Stimulated activated CD4-positive, alpha-beta T cell treated with anti-CD3 and anti-CD28 coated beads, Interleukin-1b, Interleukin-23, amount 100 ng/mL, for 24 hours (primary cell): ENCODE measurements at places on chromosomes 2 and 18.

- no peak for DNase-seq
Measured at GRCh38 chr2:207766697-207767460, 2.8 kb downstream of the FZD5 start.

- no peak for DNase-seq
Measured at GRCh38 chr2:7133521-7133920, 216.3 kb downstream of the RNF144A start.

DNA sequence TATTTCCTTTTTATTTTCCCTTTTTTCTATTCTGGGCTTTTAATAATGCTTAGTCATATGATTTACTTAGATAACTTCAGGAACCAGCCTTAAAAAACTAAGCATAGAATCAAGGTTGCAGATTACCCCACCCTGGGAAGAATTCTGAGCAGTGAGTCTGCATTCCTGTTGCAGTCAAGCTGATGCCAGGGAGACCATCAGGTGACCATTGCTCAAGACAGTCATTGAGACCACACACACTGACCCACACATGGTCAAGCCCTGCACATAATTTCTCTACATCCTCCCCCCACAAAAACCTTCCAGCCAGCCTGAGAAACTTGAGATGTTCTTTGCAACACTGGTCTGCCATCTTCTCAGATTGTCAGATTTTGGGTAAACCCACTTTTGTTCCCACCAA is 83.9 kb downstream of the SH3YL1 start:
- DNase-seq, result no peak

- no peak for DNase-seq
Measured at GRCh38 chr2:50333529-50334228, 698.3 kb downstream of the NRXN1 start.

- no peak for DNase-seq
Measured at GRCh38 chr2:242048479-242048878, 178.9 kb downstream of the RTP5 start.

GRCh38 chr18:26653943-26654615 is 105.7 kb upstream of the KCTD1 start:
- no peak for DNase-seq

DNA sequence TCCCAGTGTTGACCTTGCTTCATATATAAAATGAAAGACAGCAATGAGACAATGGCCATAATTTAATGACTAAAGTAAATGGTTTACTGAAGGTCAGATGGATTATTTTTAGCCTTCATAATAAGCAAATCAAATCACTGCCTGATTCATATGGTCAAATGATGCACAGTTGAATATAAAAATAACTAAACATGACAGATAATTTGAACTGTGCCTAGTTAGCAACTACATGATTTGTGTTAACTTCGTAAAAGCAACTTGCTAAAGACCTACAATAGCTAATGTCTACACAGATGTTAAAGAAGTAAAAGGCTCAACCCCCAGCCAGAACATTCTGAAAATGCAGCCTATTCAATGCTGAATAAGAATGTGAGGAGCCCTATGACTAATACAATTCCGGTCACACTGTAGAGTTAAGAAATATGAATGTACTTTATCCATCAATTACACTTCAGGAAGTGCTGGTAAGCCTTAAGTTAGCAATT is 590.8 kb upstream of the CDH2 start:
- no peak for DNase-seq

DNA sequence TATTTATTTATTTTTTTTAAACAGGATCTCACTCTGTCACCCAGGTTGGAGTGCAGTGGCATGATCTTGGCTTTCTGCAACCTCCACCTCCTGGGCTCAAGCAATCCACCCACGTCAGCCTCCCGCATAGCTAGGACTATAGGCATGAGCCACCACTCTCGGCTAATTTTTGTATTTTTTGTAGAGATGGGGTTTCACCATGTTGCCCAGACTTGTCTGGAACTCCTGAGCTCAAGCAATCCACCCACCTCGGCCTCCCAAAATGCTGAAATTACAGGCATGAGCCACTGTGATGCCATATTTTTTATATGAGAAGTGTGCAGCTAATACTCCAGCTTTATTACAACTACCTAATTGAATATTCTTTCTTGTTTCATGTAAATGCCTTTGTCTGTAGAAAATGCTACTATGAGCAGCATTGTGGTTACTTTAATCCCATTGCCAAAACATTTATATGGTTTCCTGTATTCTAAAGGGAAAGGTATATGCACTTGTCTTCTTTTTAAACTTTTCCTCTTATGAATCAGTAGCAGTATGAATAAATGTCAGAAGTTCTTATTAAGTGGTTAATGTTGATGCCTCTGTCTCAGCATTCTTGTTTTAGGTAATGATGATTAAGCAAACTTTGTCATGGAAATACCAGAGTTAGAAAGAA is 9.5 kb upstream of the BCL2L11 start:
- DNase-seq, result no peak

- DNase-seq, result no peak
Measured at GRCh38 chr2:168583710-168584521, 127.8 kb downstream of the CERS6 start.

DNA sequence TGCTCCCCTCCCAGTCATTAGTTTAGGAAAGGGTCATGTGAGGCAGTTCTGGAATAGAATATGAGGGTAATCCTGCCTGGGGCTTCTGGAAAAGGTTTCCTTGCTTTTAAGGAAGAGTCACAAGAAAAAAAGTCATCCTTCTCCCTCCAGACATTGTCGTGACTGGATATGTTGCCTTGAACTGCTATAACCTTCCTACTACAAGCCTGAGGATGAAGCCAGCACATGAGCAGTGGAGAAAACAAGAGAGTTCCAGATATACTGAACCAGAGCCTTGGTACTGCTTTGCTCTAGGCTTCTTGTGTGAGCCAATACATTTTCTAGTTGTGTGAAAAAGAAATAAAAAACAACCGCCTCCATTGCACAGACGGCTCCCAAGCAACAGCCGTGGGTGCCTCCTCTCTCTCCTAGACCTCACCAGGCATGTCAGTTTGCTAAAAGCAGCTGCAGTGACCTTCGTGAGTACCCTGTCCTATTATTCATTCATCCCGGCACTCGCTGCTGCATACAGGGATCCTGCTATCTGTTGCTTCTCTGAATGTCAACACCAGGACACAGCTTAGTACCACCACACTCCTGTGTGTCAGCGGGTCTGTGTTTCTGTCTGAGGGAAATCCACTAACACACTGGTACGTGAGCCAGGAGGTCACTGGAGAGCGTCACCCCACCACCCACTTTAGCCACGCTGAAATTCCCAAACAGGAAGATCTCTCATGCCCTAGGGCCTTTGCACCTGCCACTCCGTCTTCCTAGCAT is 186.7 kb downstream of the KLHL29 start:
- no peak for DNase-seq

DNA sequence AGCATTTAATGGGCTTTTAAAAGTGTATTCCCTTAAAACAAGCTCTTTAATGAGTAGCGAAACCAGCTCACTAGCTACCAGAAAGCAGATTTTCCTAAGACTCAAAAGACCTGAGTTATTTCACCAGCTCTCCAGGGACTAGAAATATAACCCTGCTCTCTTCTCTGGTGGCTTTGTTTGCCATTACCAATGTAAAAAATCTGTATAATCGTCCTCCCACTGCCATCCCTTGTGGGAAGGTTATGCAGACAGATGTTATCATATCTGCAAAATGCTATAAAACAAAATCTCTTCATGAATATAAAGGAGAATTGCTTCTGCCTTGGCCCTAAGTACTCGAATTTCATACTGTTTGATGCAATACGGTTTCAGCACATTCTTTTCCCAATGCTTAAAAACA is 335.2 kb downstream of the NUP35 start:
- DNase-seq, result no peak

- no peak for DNase-seq
Measured at GRCh38 chr2:37637190-37637860, 34.1 kb downstream of the CDC42EP3 start.

GRCh38 chr2:201070948-201071478 is 458 bp downstream of the HYCC2 start:
- DNase-seq, result no peak

DNA sequence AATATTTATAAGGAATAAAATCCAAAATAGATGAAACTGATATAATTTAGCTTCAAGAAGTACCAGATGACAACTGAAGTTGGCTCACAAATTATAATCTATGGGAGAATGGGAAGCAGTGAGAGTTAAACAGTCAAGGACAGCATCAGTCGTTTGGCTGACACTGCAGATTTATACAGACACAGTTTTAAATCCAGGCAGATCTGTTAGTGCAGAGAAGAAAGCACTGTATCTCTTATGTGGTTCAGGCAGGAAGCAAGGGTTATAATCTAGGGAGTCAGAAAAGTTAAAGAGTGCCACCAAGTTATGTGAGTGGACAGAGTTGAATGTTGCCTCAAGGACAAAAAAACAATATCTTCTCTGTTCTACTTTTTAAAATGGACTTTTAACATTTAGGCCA is 880.2 kb downstream of the TSN start:
- no peak for DNase-seq

DNA sequence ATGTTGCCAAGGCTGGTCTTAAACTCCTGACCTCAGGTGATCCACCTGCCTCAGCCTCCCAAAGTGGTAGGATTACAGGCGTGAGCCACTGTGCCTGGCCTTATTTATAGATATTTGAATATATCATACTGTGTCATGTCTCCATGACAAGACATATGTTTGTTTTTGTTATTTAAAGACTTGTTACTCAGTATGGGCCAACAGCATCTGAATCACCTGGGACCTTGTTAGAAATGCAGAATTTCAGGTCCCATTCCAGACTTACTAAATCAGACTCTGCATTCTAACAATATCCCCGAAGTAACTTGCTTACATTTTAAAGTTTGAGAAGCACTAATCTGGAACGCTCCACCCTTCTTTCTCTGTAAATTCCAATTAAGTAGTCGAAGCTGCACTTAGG is 33.2 kb downstream of the RPE start:
- no peak for DNase-seq

GRCh38 chr18:31776093-31776492 is 15.4 kb upstream of the SLC25A52 start:
- DNase-seq, result no peak

GRCh38 chr2:70888923-70889715 is 46.6 kb upstream of the ATP6V1B1 start:
- no peak for DNase-seq

GRCh38 chr2:165373278-165374010 is 96.1 kb upstream of the CSRNP3 start:
- DNase-seq, result no peak

DNA sequence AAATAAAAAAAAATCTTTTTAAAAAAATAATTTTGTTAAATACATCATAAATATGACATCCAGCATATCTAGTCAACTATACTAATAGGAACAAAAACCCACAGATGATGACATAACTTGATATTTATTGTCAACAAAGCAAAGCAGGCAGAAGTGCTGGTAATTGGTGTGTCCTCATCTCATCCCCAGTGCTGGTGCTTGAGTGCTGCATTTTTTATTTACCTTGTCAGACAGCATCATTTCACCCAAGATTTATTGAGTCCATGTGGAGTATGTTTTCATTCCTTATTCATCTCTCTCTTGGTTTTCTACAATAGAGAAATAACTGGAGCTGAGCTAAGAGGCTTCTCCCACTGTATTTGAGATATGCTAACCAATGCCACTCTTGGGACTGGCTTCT is 191.6 kb upstream of the SLC14A2 start:
- DNase-seq, result no peak

DNA sequence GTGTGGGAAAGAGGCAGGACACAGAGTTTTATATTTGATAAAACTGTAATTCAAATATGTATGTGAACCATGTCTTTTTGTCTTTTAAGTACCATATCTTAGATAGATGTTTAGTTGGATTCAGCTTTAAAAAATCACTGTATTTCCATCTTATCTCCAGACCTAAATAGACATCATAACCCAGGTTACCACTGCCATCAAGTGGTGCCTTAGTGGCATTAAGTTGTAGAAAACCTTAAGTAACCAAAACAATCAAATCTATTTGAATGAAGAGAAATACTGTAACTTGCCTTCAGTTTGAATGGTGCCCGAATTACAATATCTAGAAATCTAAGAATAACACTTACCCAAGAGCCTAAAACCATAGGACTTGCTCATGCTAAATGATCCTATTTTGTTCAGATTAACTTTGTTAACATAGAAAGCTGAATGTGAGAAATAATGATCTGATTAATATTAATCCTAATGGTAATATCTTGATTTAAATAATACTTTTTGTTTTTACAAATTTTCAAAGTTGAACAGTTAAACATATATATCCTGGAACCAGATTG is 92.5 kb upstream of the MAP2 start:
- DNase-seq, result no peak

- DNase-seq, result no peak
Measured at GRCh38 chr2:26399771-26400376, 1.8 kb upstream of the DRC1 start.

DNA sequence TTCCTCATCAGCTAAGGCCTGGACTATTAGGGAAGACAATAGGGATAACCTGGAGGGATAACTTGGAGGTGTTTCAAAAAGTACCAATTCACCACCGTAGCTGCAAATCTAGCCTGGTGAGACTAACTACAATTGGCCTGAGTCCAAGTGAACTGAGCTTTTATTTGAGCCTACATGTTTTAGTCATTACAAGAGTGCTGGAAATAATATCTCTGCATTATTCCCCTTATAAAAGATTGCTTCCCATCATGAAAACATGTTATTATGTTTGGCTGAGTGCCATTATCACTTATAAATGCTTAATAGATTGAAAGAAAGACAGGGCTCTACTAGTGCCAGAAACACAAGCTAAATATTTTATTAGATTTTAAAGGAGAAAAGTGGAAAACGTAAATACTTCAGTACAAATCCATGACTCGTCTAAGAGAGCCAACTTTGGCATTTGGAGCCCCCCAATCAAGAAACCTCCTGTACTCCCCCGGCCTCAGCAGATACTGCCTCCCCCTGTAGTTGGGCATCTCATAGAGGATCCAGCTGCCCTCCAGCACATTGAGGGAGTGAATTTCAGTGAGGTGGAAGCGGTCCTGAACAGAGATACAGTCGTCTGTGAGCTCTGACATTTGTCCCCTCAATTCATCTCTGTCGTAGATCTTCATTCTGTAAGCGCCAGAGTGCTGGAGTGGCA is 3.6 kb downstream of the CRYGB start:
- DNase-seq, result no peak

DNA sequence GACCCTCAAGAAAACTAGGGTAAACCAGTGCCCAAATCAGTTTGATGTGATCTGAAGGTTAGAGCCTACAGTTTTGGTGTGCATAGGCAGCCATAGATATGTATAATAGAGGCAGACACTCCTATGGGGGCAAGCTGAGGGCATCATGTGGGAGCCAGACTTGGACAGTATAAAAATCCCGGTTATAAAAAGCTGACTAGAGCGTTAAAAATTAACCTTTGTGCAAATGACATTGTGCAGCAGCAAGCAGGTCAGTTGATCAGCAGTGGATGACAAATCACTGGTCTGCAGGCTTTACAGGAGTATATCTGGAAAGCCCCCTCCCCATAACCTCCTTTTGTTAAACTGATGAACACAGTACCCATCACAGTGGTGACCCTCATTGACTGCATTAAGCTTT is 107.8 kb downstream of the CTNNA2 start:
- DNase-seq, result no peak

DNA sequence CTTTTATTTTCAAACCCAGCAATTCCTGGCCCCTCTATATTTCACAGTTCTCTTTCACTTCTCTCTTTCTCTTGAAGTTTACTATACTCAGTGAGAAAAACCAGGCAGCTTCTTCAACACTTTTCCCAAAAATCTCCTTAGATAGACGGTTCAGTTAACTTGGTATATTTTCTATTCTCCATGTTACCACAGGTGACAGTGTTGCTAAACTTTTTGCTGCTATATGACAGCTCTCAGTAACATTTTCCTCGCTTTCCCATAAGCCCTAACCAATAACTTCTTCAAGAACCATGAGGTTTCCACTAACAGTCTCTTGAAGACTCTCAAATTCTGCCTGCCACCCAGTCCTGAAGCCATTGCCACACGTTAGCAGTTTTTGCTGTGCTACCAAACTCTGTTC is 45.8 kb downstream of the CYBRD1 start:
- no peak for DNase-seq
